Left cardiac atrium (tissue), 4 donors: ENCODE measurements at places on chromosomes 12 and 14. TPM values are rescaled to one million over a fixed set of nuclear protein-coding genes. Genes with fewer than 3 reads are reported as not detected.

- DNase-seq: no peak
Observed at GRCh38 chr12:79200176-79200575, 335.6 kb downstream of the SYT1 start.

- DNase-seq: no peak
Observed at GRCh38 chr14:95132760-95133159, 24.6 kb downstream of the DICER1 start.

DNA sequence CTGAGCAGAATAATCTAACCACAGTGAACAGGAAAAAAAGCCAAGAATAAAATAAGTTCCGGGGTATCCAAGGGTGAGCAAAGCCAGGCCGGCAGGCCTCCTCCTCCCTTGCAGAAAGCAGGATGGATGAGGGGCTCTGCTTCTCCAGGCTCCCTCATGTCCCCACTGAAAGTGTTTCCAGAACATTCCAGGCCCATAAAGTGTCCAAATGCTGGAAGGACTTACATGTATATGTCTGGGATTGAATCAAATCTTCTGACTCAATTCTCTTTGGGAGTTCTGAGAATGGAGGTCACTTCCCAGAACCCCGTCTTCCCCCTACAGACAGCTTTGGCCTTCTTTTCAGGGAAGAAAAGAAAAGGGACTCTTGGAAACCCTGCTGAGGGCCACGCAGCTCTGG lies 25.0 kb upstream of the BDKRB1 start:
- DNase-seq: no peak

- DNase-seq: no peak
Observed at GRCh38 chr12:124394462-124395128, 99.7 kb downstream of the RFLNA start.

GRCh38 chr12:42118136-42118879 lies 26.4 kb downstream of the GXYLT1 start:
- DNase-seq: no peak

PZP gene
- 0.42 TPM for total RNA-seq

ANKRD33 gene
- not detected for total RNA-seq

FOXN4 gene
- not detected for total RNA-seq

ACSM4 gene
- not detected for total RNA-seq
